ENCODE measurements at places on chromosomes 2 and 18.

DNA sequence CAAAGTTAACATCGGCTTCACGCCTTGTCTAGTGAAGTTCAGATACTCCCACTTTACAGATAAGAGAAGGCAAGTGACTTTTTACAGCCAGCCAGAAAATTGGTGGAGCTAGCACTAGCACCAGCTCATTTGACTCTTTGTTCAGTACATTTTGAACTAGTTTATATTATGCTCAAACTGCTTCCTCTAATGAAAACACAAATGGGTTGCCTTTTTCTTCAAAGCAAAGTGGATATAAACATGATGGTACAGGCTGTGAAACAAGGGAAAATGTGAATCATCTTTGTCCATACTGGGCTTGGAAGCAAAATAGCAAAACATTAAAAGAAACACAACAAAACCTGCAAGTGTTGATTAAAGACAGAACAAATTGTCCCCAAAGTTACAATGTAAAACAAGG lies 99.6 kb upstream of the LHCGR start:
- DNase-seq: no peak

DNA sequence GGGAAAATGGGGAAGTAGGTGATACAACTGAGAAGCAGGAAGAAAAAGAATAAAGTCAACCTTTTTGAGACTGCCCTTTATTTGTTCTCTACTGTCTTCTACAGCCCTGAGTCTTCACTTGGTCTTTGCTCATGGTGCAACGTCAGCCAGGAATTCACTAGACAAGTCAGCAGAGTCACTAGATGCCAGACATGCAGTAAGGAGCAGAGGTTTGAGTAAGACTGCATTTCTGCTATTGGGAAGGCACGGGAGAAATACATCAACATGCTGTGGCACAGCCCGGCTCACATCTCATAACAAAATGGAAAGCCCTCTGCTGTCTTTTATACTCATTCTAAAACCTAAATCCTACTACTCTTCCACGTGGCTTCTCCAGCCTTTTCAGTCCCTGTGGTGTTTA lies 67.1 kb downstream of the PRELID3A start:
- DNase-seq: no peak

GRCh38 chr2:100395532-100396350 lies 21.7 kb downstream of the CHST10 start:
- no peak for DNase-seq

DNA sequence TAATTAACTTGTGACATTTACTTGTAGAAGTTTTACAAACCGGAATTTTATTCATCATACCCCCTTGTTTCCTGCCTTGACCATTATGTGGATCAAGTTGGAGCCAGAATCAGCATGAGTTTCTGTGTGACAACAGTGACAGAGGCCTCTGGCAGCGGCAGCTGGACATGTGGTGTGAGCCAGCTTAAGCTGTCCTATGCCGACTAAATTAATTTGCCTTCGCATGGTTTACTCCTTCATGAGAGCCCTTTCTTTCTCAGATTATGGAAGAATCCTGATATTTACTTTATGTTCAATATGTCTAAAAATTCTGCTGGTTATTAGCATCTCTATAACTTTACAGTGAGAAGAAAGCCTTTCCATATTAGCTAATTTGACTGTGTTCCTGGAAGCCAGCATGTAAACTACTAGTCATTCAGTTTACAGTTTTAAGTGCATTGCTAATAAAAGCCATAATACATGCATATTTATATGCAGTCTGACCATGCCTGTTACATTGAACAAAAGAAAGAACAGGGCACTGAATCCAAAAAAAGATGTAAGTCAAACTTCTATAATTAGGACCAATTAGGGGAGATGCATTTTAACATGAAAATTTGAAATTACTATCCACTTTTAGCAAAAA lies 495.8 kb upstream of the ACVR2A start:
- no peak for DNase-seq

- DNase-seq: no peak
Measured at GRCh38 chr2:96831679-96832078, 12.1 kb downstream of the ANKRD23 start.

DNA sequence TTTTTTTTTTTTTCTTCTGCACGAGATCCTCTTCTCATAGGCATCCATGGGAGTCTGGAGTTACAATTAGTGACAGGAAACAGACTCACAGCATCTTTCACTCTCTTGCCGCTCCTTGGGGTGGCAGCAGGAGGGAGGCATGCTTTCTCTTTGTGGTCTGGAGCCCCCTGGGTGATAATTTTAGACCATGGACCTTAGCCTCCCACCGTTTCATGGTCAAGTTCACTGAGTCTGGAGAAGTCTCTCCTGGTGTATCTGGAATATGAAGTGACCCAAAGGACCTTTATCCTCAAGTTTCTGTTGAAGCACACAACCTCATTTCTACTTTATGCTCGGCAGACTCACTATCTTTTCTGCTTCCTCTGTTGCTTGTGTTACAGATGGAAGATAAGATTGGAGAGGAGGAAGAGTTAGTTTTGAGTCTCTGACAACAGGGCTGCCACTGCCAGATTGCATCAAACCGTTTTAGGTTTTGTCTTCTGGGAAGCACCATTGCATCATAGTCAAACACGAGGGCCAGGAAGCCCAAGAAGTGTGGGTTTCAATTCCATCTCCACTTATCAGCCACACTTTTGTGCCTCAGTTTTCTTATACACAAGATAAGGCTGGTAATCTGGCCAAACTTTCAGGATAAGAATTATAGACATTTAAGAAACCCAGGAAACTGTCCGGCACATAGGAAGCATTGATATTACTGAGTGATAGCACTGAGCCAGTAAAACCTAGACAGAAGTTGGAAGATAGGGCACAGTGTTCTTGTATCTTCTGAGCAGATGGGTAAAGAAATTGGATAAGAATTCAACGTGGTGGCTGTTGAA lies 62.3 kb downstream of the ADCYAP1 start:
- no peak for DNase-seq

DNA sequence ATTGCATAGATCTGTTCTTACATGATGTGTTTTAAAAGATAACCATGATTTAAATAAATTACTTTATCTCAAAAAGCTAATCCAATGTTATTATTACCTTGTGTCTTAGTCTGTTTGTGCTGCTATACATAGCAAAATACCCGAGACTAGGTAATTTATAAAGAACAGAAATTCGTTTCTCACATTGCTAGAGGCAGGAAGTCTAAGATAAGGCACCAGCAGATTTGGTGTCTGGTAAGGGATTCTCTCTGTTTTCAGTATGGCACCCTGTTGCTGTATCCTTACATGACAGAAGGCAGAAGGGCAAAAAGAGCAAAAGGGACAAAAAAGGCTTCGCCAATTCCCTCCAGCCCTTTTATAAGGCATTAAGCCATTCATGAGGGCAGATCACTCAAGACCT lies 533.9 kb downstream of the PARD3B start:
- DNase-seq: no peak
